ENCODE measurements at places on chromosomes 7 and 10.

- DNase-seq, result no peak
Measured at GRCh38 chr10:104326991-104327610, 11.2 kb downstream of the ITPRIP start.

- no peak for DNase-seq
Measured at GRCh38 chr10:1545524-1545923, 191.8 kb downstream of the ADARB2 start.

DNA sequence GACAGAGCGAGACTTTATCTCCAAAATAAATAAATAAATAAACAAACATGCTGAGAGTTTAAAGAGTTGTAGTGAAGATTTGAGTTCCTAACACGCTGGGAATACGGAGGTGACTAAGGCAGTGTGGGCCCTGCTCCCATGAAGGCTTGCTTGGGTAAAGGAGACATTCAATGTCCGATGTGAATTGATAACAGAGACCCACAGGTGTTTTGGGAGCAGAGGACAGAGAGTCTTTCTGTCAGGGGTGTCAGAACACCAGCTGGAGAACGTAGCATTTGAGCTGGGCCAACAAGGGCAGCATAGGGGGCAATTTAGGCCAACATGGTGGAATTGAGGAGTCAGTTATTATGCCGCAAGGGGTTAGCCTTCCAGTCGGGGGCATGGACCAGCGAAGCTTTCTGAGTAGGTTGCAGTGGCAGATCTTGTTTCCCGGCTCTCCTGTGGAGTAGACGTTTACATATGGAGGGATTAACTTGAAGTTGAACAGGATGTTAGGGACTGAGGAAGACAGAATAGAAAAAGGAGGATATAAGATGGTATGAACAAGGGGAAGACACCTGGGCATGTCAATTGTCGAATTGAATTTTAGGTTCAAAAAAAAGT, 5.6 kb downstream of the PROSER2 start:
- DNase-seq, result no peak

DNA sequence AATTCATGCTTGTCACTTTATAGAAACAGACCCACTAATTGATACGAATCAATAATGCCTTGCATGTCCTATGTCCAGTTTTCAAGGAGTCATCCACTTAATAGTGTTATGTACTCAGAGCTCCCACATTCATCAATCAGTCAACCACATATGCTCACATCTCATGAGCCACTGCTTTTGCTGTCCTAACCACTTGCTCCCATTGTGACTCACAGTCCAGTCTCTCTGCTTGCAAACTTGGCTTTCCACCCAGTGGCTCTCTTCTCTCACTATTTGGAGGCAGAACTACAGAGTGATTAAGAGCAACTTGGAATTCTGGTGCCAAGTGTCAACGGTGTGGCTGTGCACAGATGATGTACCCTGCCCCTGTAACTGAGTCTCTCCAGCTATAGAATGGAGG, 166.0 kb downstream of the SNX13 start:
- DNase-seq, result no peak

GRCh38 chr7:23544913-23545354, 13.2 kb upstream of the TRA2A start:
- DNase-seq, result peak; percentile 50

DNA sequence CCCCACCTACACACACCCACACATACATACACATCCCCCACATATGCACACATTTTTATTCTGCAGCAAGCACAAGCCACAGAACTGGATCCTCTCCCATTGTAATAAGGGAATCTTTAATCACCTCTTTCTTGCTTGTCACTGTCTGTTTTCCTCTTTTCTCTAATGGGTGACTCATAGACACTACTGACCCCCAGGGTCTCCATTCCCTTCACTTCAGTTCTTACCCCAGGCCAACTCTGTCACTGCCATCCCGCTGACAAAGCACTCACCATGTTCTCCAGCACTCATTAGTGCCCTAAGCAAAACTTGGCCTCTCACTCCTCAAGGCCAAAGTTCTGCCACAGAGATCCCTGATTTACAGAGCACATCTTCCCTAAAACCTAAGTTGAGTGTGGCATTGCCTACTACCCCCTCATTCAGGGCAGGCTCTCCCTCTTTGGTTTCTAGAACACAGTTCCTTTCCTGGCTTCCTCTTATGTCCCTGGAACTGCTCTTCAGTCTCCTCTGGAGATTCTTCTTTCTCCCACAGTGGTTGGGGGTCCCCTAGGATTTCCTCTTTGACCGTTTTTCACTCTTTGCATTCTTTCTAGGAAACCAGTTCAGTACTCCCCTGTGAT, 39.6 kb upstream of the INHBA start:
- no peak for DNase-seq

DNA sequence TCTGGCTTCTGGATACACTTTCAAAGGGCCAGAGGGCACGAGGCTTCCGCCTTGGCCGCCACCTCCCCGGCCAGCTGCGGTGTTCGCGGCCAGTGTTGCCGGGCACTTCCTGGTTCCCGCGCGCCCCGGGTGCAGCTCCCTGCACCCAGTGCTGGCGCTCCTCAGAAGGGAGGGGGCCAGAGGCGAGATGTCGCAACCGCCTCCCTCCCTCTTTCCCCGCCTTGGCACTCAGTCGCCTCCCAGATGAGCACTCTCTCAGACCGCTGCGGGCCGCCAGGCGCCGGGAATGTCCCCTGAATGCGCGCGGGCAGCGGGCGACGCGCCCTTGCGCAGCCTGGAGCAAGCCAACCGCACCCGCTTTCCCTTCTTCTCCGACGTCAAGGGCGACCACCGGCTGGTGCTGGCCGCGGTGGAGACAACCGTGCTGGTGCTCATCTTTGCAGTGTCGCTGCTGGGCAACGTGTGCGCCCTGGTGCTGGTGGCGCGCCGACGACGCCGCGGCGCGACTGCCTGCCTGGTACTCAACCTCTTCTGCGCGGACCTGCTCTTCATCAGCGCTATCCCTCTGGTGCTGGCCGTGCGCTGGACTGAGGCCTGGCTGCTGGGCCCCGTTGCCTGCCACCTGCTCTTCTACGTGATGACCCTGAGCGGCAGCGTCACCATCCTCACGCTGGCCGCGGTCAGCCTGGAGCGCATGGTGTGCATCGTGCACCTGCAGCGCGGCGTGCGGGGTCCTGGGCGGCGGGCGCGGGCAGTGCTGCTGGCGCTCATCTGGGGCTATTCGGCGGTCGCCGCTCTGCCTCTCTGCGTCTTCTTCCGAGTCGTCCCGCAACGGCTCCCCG, at the start of gene FFAR4:
TSS of gene FFAR4 (plus strand) at position 231 of the 842 bp plus-strand sequence. CDS start at position 287, 56 bp downstream.
- peak; percentile 4 for DNase-seq

- DNase-seq, result no peak
Measured at GRCh38 chr10:46251857-46252847, 34.6 kb upstream of the ANTXRL start.

GRCh38 chr7:16999541-17000267, 117.9 kb upstream of the AGR3 start:
- DNase-seq, result no peak

- no peak for DNase-seq
Measured at GRCh38 chr7:471191-471865, 48.3 kb downstream of the PDGFA start.

GRCh38 chr7:31114593-31115343, 62.7 kb downstream of the ADCYAP1R1 start:
- no peak for DNase-seq

DNA sequence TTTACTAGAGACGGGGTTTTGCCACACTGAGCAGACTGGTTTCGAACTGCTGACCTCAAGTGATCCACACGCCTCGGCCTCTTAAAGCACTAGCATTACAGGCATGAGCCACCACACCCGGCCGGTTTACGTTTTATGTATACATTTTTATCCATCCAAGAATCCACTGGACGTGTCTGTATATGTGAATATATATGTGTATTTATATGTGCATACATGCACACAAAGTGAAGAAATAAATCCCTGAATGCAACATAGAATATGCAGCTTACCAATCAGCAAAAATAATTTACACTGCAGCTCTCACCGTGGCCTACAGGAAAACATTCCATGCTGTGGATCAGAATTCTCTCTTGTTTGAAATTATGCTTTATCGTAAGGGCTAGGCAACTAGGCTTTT, 23.3 kb downstream of the DCLRE1C start:
- no peak for DNase-seq

DNA sequence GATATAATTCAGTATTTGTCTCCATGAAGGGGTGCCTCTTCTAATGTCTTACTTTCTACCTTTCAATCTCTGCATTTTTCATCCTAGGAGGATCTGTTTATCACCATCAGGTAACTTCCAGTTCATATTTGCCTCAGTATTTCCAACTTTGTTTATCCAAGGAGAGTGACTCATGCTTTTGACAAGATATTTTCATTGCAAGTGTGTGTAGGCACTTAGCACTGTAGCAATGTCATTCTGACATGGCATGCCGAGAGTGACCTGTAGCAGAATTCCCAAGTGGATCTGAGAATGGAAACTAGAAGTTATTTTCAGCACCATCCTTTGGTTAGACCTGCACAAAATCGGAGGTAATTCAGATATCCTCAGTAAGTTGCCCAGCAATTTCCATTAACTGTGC, 129.9 kb downstream of the INHBA start:
- DNase-seq, result no peak

DNA sequence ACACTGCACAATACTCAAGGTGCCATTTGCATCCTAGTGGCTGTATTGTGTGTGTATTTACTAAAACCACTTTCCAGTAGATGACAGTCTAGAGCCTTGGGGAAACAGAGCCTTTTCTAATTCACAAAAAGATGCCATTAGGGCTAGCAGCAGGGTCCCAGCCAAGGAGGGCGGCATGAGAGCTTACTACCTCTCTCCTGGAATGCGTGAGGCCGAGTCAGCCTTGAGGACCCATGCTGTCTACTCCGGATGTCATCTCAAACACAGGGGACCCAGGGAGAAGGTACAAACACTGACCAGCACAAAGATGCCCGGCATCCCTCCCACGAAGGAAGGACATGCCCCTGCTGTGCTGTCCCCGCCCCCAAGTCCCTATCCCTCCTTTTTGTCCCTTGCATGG, 65.5 kb downstream of the CYCS start:
- DNase-seq, result no peak

- no peak for DNase-seq
Measured at GRCh38 chr10:102405108-102405571, 9.6 kb downstream of the NFKB2 start.

- no peak for DNase-seq
Measured at GRCh38 chr10:58666024-58666423, 153.4 kb downstream of the BICC1 start.

All from NCI-H748 treated with DMSO at 0.1 percent for 48 hours (cell line).